NCI-H446 (cell line): ENCODE measurements at places on chromosomes 5 and 9.

GRCh38 chr5:172666251-172666650 is 25.2 kb downstream of the NEURL1B start:
- DNase-seq = no peak

DNA sequence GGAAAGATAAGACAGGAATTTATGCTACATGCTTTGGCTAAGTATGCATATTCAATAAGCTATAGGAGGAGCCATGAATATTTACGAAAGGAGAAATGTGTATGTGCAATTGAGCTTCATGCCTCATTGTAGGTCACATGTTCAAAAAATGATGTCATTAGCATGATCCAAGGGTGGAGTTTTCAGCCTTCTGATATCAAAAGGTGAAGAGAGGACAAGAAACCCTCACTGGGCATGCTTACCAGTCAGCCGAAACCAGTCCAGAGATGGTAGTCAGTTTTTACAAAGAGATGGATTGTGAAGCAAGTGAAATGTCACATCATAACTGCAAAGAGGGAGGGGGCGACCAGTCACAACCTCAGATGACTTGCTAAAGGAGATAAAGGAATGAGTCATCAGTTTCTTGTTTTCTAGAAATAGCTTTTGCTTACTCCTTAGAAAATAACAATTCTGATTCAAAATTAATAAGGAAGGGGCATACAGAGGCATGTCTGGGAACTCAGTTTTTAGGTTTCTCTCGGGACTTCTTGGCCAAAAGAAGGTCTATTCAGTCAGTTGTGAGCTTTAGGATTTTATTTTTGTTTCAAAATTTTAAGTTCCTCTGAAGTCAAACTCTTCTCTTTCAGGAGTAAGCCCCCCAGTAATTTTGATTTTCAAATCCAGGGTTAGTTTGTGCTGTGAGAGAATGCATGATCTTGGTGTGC is 1067.8 kb upstream of the EDIL3 start:
- no peak for DNase-seq

GRCh38 chr5:143226872-143227271 is 176.6 kb downstream of the NR3C1 start:
- no peak for DNase-seq

GRCh38 chr5:77935506-77936364 is 159.6 kb upstream of the TBCA start:
- DNase-seq = no peak

DNA sequence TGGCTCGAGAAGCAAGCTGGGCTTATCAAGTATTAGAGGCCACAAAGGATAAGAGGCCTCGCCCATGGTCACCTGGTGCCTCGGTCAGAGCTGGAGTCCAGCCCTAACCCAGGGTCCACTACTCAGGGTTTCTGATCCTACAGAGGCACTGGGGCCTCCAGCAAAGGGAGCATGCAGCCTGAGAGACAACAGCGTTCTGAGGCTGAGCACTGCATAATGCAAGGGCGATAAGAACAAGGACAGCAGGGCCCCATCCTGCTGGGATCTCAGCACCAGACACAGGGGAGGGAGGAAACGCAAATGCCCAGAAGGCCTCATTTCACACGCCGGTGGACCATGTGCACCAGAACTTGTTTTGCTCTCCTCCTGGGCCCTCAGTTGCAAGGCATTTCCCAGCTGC is 63.0 kb downstream of the C5orf15 start:
- DNase-seq = no peak

GRCh38 chr5:178940569-178941360 is at the start of gene ZNF454:
Gene ZNF454, plus strand, starts transcription at chr5:178941198. Its CDS starts 1,594 bp downstream, at chr5:178942792.
- peak; percentile 55 for DNase-seq

DNA sequence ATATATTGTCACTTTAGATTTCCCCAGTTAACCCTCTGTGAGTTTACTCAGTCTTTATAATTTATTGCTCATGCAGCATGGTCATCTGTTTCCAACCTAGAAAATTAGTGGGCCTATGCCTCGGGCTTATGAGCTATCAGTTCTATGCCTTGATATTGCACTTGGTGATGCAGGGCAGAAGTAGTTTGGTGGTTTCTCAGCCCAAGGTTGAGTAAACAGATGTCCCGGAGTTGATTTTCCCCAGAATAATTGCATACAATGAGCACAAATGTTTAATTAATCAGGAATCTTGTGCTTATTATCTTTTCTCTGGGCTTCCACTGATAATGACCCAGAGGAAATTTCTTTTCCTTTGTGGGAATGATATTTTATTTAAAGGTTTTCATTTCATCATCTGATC is 474.0 kb downstream of the CCDC171 start:
- no peak for DNase-seq

GRCh38 chr9:98375138-98375726 is 119.8 kb upstream of the TBC1D2 start:
- no peak for DNase-seq
